Esophagus squamous epithelium (tissue), 5 donors: ENCODE measurements at places on chromosomes 16 and 17. TPM values are rescaled to one million over a fixed set of nuclear protein-coding genes. Genes with fewer than 3 reads are reported as not detected.

DNA sequence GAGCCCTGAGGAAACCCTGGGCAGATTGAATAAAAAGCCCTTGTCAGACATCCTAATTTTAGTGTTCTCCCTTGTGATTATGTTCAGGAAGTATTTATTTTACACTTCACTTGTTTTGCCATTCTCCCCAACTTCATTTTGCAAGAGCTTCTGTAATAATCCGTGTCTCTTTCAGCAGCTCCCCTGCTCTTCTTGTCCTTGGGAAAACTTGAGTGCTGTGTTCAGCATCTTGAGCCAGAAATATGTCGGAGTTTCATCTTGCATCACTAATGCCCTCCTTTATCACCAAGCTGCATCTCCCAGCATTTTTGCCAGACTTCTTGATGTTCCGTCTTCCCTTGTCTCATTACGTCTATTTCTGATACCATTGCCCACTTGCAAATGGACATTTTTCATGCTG lies 486.5 kb upstream of the EEF2KMT start:
- no peak for DNase-seq

Gene KRTAP17-1
- total RNA-seq: not detected

- DNase-seq: no peak
Observed at GRCh38 chr17:60311186-60311585, 80.7 kb downstream of the USP32 start.

Gene BCO1
- 0.59 TPM for total RNA-seq

Gene FOXJ1
- 0.57 TPM for total RNA-seq

DNA sequence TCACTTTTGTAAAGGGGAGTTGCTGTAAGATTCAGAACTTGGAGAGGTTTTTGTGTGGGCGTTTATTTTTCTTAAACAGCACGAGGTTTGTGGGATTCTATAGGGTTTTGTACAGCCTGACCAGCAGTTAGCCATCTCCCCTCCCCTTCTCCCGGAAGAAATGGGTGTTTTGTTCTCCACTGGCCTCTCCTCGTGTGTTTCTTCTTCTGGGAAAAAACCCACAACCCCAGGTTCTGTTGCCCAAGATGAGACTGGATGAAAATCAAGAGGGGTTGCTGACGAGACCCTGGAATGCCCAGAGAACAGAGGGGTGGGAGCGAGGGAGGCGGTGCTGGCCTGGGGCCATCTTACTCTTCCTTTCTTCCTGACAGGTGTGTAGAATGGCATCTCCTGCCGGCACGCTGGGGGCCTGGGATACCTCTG lies 186.1 kb downstream of the MSI2 start:
- no peak for DNase-seq

Gene KCNAB3
- total RNA-seq: not detected

GRCh38 chr17:57714665-57715180 lies 30.4 kb downstream of the CCDC182 start:
- no peak for DNase-seq

Gene OVCA2
- 57.9 TPM for total RNA-seq

Gene CHST4
- total RNA-seq: not detected
